Germinal center (tissue), 1 donor: ENCODE measurements at places on chromosomes 4 and X.

DNA sequence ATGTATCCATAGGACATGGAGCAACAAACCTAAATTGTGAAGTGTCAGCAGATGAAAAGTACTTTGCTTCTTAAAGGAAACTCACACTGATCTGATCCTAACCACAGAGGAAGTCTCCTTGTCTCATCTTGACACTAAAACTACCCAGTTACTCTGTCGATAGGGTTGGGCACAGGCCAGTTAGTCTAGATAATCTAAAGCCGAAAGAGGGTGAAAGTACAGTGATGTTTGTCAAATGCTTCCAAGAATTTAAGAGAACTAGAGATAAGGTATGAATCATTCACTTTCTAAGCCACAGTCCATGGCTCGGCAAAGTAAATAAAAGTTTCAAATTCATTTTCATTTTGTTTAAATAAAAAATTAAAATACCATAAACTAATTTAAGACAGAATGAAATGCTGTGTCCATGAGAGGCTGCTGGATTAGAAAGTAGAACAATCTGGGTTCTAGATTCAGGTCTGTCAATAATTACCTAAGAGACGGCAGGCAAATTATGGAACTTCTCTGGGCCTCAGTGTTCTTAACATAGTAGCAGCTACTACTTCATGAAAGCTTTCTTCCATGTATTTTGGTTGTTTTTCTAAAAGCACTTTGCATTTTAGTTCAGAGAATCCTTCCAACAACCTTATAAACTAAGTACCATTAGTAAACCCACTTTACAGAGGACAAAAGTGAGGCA is 176.7 kb downstream of the LDB2 start:
- no peak for DNase-seq

GRCh38 chrX:48492293-48492910 is 16.4 kb upstream of the PORCN start:
- DNase-seq, result no peak

- no peak for DNase-seq
Measured at GRCh38 chr4:47695260-47695659, 142.6 kb downstream of the CORIN start.

- no peak for DNase-seq
Measured at GRCh38 chr4:128571747-128572146, 237.8 kb upstream of the JADE1 start.

DNA sequence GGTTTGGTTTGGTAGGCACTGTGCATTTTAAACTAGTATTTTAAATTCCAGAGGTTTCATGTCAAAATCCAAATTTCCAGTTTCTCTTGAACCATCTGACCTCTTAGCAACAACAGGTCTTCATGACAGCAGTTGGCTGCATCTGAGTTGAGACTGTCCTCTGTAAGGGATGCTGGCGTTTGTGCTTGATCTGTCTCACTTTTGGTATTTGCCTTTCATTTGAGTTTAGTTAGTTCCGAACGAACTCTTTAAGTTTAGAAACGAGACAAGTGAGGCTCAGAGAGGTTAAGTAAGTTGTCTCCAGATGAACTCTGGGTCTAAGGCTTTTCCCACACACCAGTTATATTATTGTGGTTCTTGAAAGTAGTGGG is 29.1 kb downstream of the SPARCL1 start:
- no peak for DNase-seq

- no peak for DNase-seq
Measured at GRCh38 chr4:70746179-70746839, 24.5 kb downstream of the RUFY3 start.

DNA sequence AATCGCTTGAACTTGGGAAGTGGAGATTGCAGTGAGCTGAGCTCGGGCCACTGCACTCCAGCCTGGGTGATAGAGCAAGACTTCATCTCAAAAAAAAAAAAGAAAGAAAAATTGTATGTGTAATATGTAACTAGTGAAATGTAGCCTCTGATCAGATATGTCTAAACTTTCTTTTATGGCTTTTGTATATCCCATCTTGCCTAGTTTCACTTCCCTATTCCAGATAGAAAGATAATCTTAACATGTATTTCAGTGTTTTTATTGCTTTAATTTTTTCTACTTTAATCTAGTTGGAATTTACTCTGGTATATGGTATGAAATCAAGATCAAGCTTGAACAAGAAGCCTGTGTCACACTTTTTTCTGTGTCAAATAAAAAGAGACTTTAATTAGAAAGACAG is 1.9 kb upstream of the ZNF41 start:
- no peak for DNase-seq

GRCh38 chrX:7083468-7084396 is 63.8 kb upstream of the STS start:
- peak; percentile 35 for DNase-seq

GRCh38 chr4:138751309-138751708 is 264.3 kb upstream of the NOCT start:
- DNase-seq, result no peak

GRCh38 chr4:22897520-22898108 is 204.9 kb downstream of the GBA3 start:
- DNase-seq, result peak; percentile 11

DNA sequence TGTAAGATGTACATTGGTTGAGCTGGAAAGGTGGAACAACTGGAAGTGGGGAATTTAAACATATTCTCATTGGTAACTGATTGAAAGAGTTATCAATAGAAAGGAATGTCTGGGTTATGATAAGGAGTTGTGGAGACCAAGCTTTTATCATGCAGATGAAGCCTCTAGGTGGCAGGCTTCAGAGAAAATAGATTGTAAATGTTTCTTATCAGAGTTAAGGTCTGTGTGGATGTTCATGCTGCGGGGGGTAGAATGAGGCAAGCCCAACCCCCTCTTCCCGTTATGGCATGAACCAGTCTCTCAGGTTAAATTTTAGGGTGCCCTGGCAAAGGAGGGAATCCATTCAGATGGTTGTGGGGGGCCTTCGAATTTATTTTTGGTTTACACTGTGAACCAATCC is 16.0 kb downstream of the ARSD start:
- no peak for DNase-seq

DNA sequence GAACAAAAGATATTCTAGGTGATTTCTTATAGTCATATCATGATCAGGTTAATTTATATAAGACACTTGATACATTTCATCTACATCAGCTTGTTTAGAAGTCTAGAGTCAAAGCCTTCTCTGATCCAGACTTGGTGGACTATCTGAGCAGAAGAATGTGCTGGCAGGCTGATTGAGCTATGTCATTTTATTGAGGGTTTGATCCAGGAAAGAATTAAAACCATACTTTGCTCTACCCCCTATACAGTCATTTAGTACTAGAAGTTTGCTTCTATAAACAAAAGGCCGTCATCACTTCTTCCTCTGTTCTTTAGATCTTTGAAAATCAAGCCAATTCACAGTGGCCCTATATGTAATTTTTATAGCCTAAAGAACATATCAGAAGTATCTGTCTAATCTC is 173.1 kb upstream of the PITX2 start:
- no peak for DNase-seq

- no peak for DNase-seq
Measured at GRCh38 chr4:136183513-136183912, 1348.8 kb downstream of the PCDH18 start.

GRCh38 chr4:11590132-11590531 is 161.4 kb upstream of the HS3ST1 start:
- DNase-seq, result no peak

- DNase-seq, result no peak
Measured at GRCh38 chr4:69532125-69532524, 36.4 kb upstream of the UGT2B4 start.

DNA sequence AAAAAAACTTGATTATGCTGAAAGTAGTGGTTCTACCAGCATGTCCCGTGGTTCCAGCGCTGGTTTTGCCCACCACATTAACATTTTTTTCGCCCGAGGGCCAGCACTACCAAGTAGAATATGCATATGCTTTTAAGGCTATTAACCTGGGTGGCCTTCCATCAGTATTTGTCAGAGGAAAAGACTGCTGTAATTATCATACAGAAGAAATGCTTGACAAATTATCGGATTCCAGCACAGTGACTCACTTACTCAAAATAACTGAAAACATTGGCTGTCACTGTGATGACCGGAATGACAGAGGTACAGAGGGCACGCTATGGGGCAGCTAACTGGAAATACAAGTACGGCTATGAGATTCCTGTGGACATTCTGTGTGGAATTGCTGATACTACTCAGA is 34.6 kb downstream of the PRPS2 start:
- DNase-seq, result no peak
